ENCODE measurements at places on chromosomes 7 and 10.

DNA sequence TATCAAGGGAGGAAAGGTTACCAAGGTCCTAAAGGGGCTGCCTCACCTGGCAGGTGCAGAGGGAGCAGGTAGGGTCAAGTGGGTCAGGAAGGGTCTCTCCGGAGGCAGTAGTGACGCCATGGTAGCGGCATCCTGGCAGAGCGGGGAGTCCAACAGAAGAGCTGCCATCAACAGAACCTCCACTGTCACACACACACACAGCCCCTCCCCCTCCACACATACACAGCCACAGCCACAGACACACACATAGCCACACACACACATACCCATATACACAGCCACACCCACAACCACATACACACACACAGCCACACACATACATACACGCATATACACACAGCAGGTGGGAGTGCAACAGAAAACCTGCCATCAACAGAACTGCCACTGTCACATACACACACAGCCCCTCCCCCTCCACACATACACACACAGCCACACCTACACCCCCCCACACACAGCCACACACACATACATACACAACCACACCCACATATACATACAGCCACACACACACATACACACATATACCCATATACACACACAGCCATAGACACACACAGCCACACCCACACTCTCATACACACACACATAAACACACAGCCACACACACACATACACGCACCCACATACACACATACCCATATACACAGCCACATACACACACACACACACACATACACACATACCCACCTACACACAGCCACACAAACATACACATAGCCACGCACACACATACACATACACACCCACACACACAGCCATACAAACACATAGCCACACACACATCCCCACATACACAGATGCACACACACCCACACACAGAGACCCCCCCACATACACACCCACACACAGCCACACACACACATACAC is 23.1 kb downstream of the KCP start:
- no peak for DNase-seq

- no peak for DNase-seq
Measured at GRCh38 chr10:8211631-8212030, 157.1 kb downstream of the GATA3 start.

GRCh38 chr7:157565981-157566630 is 229.3 kb downstream of the DNAJB6 start:
- DNase-seq = no peak

DNA sequence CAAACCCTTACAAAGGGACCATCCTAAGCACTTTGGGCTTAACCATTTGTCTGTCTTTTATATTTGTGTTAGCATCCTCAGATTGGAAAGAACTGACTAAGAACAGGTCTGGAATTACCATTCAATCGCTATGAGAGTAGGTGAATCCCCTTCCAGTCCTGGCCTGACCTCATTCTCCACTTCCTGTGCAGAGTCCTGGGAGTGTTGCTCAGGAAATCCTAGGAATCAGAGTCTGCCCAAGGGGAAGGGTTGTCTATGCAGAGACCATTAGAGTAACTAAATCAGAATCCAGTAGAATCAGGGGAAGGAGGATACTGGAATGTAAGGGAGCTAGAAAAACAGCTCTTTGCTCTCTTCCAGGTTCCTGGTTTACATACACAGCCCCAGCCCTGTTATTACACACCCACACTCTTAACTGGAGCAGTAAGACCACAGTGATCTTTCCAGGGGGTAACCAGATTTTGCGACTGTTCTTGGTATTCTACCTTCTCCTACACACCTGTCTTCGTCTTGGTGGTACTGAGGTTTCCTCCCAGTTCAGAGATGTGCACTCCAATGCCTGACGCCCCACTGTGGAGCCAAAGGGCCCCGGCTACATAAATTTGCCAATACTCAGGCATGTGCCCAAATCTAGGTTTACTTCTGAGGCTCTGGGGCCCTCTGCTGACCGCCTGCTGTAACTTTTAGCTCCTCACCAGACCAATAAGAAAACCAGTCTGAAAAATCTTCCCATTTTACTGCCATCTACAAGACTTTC is 103.7 kb downstream of the RNF216 start:
- DNase-seq = peak; percentile 38

DNA sequence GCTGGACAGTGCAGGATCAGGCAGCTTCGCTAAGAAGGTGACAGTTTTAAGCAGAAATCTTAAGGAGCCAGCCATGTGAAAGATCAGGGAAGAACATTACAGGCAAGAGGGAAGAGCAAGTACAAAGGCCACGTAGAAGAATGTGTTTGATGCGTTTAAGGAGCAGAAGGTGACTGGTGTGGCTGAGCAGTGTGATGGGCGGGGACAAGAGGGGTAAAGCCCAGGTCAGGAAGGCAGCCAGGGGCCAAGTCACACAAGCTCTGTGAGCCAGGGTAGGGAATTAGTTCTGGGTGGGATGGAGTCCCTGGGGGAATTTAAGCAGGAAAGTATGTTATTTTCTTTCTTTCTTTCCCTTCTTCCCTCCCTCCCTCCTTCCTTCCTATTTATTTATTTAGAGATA is 166.9 kb downstream of the SH3PXD2A start:
- DNase-seq = no peak

GRCh38 chr7:152956006-152956405 is 196.5 kb downstream of the ACTR3B start:
- DNase-seq = no peak

GRCh38 chr7:170551-171363 is 21.6 kb upstream of the FAM20C start:
- DNase-seq = no peak

GRCh38 chr10:49398000-49398861 is 2.3 kb upstream of the DRGX start:
- DNase-seq = no peak

DNA sequence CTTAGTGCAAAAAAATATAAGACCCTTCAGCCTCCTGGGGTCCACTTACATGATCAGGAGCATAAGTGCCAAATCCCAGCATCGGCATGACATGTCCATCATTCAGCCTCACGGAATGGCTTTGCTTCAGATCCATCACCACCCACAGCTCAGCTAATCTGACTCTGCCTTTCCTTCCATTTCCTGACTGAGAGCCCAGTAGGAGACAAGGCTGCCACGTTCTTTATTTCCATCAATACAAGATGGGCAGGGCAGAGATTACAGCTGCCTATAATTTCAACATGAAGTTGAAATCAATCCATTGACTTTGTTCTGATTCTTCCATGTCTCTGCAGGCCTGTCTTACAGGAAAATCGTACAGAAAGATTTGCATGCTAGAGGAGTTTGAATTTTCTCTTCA is 76.4 kb upstream of the UCN3 start:
- no peak for DNase-seq

DNA sequence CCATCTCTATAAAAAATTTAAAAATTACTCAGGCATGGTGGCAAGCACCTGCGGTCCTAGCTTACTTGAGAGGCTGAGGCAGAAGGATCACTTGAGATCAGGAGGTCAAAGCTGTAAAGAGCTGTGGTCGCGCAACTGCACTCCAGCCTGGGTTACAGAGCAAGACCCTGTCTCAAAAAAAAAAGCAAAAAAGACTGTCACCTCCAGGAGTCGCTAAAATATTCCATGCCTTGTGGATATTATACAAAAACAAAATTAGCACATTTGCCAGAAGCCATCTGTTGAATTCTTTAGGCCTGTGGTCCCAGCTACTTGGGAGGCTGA is 87.0 kb upstream of the SDK1 start:
- DNase-seq = no peak

GRCh38 chr7:80369321-80369720 is 142.5 kb downstream of the GNAT3 start:
- DNase-seq = no peak

GRCh38 chr10:132616170-132616995 is 78.8 kb downstream of the INPP5A start:
- no peak for DNase-seq

GRCh38 chr7:79272066-79272669 is 181.3 kb downstream of the MAGI2 start:
- DNase-seq = no peak

- no peak for DNase-seq
Measured at GRCh38 chr7:376306-377079, 86.5 kb downstream of the FOXL3 start.

GRCh38 chr10:60093317-60093716 is 187.0 kb upstream of the CCDC6 start:
- DNase-seq = no peak

- DNase-seq = no peak
Measured at GRCh38 chr10:49400365-49400764, 4.5 kb upstream of the DRGX start.

GRCh38 chr7:127765150-127765549 is 113.2 kb downstream of the SND1 start:
- no peak for DNase-seq

- no peak for DNase-seq
Measured at GRCh38 chr10:122503012-122503411, 41.7 kb downstream of the HTRA1 start.

DNA sequence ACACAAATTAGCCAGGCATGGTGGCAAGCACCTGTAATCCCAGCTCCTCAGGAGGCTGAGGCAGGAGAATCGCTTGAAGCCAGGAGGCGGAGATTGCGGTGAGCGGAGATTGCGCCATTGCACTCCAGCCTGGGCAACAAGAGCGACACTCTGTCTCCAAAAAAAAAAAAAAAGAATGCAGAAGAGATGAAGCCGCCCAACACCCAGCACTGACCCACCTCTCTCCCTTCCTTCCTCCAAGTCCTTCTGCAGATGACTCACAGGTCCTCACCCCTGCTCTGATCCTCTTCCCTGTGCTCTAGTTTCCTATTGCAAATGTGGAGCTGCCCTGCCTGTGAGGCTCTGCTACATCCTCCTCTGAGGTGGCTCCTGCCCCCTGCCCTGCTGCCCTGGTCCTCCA is 22.0 kb upstream of the OPALIN start:
- no peak for DNase-seq

DNA sequence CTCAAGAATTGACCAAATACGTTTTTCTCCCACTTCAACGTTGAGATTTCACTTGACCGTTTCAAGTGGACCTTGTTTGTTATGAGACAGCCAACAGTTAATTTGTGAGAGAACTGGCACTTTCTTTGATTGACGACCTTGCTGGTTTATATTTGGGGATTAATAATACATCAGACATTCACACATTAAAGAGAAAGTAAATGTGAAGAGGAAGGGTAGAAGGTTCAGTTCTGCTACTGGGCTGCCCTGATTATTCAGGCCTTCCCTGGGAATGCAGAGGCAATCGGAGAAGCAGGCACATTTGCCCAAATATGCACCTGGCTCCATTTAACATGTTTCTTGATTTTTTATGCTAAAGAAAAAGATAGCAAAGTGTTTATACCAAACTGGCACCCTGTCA is 114.1 kb downstream of the POU6F2 start:
- no peak for DNase-seq

DNA sequence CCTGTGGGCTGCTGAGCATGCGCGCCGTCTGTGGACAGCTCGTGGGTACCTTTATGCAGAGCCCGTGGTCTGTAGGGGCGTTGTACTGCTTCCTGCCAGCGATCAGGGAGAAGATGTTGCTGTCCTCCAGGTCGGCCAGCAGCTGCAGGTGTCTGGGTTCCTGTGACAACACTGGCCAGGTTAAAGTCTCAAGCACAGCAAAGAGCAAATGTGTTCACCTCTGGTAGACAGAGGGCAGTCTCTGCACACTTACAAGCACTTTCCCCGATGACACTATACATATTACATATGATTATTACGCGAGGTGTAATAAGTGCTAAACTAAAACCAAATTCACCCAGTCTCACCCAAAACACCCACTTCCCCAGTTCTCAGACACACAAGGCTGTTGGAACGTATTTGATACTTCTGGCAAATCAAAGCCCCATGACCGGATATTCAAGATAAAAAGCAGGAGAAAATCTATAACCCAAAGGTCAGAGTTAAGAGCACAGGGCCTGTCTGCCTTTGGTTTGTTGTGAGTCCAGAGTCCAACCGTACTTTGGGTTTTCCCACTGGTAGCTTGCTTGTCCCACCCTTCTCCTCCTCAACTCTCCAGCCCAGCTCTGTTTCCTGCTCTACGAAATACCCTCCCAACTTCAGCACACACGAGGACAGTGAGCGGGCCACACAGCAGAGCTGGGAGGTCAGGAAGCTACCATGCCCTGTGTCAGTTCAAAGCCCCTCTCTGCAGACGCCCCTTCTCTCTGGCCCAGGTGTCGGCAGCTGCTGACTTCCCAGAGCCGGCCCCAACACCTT is 49.7 kb upstream of the DDC start:
- DNase-seq = no peak

DNA sequence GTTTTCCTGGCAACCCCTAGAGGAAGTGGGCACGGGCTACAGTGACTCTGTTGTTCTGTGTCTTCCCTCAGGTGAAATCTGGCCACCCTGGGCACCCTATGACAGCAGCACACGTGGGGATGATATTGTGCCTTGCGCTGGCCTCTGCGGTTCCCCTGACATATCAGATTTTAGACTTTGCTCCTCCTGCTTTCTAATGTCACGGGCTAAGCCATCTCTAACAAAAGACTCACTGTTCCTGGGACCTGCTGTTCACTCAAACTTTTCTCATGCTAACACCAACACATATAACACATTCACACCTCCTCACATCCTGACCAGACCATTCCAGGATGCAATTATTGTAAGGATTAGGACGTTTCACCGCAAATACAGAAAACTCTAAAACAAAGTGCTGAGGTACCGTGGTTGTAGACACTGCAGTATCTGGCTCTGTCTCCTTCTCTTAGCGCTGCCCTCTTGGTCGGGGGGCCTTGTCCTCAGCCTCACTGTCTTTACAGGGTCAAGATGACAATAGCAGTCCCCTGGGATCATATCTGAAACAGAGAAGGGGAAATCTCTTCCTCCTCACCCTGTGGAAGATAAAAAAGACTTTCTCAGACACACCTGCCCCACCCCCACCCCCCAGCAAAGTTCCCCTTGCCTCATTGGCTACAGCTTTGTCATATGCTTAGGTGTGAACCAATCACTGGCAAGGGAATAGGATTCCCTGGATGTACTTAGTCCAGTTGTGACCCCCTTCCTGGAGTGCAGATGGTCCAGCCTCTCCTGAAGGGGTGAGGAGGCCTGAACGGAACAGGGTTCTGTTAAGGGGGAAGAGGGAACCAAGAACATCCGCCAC is 14.1 kb downstream of the CHN2 start:
- DNase-seq = no peak

DNA sequence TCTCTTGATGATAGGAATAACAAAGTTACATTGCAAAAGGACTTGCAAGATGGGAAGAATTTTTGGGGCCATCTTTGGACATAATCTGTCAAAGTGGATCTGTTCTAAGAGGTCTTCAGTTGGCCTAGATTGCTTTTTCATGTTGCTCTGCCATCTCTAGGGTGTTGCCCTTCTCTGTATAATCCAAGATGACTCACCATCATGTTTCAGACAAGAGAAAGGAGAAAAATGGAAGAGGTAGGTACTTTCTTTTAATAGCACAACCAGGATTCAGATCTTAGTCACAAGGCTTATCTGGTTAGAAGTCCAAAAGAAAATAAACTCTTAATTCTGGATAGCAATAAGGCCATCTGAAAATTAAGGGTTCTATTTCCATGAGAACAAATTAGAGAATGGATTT is 38.7 kb upstream of the FOXP2 start:
- no peak for DNase-seq

GRCh38 chr10:45580371-45581215 is 92.0 kb downstream of the ZFAND4 start:
- no peak for DNase-seq

Data from HS-5 (cell line).